Stimulated activated CD8-positive, alpha-beta memory T cell treated with anti-CD3 and anti-CD28 coated beads, Interleukin-2, amount 100 ng/mL, for 48 hours (primary cell): ENCODE measurements at places on chromosomes 4 and X.
A peak's percentile ranks its signal among the peaks of the same experiment; 100 is the strongest.

DNA sequence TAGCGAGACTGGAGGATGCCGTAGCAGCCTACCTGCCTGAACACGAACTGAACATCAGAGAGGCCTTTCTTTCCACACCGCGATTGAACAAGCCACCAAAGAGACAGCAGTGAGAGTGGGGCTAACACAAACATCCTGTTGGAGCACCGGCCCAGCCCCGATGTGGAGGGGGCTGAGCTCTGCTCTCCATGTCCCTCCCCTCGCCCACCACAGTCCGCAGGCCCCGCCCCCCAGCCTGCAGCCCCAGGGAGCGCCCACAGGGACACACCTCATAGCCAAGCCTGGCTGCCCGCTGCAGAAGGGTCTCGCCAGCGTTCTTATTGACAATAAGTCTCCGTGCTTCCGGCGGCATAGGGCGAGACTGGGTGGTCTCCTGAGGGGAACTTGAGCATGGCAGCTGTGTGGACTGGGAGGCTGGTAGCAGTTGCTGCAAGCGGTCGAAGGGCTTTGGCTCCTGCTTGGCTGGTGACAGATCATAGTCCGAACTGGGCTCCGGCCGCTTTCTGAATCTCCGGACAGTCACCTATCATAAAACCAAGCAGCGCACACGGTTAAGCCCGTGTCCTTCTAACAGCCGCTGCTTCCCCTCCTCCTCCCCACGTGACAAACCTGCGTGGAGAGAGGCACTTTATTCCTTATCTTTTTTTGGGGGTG, 35.8 kb downstream of the BCOR start:
- no peak for DNase-seq

DNA sequence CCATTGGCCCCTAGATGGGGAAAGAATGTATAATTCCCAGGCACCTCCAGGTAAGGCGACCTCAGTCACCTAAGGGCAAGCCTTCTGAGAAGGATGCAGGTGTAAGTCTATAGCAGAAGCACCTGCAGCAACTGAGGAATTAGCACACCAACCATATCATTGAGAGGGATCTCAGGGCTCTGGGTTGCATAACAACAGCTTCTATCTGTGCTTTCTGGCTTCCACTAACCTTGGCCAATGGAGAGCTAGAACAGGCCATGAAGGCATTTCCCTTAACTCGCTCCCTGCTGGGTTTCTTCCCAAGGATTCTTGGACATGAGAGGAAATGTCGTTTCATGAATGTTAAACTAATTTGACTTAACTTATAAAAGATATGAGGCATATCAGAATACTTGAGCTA, 177.8 kb upstream of the GK2 start:
- no peak for DNase-seq

DNA sequence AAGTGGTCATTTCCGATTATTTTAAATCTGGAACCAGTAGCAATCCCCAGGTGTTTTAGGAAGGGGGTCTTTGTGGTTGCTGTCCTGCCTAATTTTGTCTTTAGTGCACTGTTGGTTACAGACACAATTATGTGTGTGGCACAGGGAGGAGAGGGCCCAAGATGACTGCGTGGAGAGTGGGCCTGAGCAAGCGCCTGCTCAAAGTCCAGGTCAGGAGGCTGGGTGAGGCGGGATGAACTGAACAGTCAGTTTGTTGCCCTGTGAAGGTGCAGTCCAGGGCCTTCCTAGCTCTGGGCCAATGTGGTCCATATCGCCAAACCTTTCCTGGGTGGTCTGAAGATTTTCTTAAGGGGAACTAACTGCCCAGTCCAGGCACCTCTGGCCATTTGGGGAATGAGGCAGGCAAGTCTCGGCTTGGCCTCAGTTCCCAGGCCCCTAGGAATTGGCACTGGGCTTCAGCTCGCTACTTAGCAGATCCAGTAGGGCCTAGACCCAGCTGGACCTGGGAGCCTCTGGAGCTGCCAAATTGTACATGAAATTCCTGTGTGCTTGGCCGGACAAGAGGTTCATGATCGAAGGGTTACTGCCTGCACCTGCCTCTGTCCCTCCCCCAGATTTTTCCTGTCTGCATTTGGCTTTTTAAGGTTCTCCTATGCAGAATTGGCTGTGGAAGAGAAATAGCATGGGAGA, 47.6 kb downstream of the ANAPC4 start:
- no peak for DNase-seq

GRCh38 chrX:111560801-111561200, 49.4 kb downstream of the SERTM2 start:
- DNase-seq = no peak

DNA sequence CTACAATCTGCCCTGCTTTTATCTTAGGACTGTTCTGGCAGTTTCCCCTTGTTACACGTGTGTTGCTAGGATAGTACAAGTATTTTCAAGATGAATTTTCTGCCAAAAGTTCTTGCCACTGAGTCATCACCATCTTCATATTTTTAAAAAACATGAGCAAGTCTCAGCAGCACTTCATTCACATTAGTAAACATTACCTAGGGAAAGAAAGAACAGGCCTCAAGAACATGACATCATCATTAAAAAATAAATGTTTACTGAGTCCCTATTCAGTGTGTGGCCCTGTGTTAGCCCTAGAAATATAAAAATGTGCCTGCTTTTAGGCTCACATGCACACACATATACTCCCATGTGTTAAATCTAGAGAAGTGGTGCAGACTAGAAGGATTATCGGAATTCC, 18.7 kb upstream of the GPC3 start:
- DNase-seq = no peak

- no peak for DNase-seq
Measured at GRCh38 chr4:38757945-38758600, 24.7 kb downstream of the TLR10 start.

DNA sequence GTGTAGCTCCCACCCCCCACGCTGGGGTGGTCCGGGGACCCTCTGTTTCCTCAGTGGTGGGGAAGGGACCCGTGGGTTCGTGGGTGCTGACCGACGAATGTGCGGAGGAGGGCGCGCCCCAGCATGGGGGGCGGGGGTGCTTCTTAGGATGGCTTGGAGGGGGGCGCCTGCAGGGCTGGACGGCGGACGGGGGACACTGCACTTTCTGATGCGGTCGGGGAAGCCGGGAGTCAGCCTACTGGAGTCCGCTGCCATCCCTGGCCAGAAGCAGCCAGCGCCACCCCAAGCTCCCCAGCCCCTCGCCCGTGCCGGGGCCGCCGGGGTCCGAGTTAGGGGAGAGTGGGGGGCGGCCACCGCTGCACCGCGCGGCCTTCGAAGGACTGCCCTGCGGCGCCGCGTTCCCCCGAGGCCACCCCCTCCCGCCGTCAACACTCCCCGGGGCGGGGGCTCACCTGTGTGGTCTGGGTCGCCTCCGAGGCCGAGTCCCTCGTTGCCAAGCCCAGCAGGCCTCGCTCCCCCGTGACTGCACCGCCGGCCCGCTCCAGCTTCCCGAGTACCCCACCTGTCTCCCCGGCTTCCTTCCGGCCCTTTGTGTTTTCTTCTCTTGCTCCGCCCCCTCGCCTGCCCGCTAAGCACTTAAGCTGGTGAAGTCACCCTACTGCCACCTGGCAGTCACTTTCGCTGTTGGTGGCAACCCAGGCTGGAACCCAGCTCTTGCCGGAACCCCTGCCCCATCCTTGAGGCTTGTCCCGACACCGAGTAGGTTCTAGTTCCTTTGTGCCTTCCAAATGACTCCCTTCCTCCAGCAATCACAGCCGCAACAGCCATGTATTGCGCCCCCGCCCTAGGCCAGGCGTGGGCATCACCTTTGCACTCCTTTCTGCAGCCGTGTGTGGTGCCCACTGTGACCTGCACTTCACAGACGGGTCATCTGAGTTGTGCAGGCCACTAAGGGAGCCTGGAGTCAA, at the start of gene OCIAD2:
Gene OCIAD2 (minus strand): TSS at position 569 of the 968 bp plus-strand sequence. CDS start 2,225 bp downstream, outside the sequence.
- DNase-seq = peak; percentile 72

DNA sequence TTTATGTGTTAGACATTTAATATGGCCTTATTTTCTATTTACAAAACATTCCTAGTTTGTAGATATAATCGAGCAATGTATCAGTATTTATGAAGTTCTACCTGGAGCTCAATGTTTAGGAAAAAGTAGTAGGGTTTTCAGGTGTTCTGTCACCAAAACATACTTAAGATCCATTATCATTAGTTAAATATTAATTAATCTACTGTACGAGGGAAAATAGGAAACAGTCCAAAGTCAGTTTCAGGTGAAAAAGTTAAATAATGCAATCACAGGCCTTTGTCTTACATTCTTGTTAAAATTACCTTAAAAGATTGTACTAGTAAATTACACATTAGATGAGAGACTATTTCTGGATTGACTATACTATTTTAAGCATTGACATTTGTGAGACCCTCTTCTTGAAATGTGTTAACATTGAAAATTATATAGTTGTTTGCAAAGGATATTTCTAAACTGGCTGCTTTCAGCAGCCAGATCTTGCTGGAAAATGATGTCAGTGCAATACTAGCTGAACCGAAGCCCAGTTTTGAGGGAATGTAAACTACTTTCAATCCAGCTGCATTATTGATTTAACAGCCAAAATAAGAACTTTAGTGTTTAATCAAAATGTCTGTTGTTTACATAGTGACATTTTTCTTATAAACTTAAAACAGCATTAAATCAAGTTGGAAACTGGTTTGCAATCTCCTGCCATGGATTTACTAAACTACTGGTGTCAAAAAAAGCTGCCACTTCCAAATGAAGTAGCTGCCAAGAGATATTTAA, 19.3 kb downstream of the GUCY1B1 start:
- no peak for DNase-seq

GRCh38 chrX:148422526-148422925, 77.9 kb upstream of the AFF2 start:
- DNase-seq = no peak

- no peak for DNase-seq
Measured at GRCh38 chr4:158722291-158722916, 792 bp downstream of the PPID start.

GRCh38 chr4:94570558-94570957, 118.8 kb downstream of the PDLIM5 start:
- no peak for DNase-seq

DNA sequence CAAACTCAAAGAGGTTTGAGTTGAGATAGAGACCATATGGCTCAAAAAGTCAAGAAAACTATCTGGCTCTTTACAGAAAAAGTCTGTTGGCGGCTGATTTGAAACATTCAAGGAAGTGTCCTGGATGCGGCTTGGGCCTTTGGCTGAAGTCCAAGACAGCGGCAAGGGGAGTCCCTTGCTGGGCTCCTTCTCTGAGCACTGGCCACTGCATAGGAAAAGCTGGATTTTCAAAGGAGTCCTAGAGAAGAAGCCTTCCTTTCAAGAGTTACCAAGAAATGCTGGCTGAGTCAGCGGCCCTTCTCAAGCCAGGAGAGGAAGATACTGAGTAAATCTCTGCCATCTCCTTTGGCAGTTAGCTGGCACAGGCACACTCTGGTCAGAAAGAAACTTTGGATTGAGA, 12.1 kb downstream of the APLN start:
- DNase-seq = no peak

DNA sequence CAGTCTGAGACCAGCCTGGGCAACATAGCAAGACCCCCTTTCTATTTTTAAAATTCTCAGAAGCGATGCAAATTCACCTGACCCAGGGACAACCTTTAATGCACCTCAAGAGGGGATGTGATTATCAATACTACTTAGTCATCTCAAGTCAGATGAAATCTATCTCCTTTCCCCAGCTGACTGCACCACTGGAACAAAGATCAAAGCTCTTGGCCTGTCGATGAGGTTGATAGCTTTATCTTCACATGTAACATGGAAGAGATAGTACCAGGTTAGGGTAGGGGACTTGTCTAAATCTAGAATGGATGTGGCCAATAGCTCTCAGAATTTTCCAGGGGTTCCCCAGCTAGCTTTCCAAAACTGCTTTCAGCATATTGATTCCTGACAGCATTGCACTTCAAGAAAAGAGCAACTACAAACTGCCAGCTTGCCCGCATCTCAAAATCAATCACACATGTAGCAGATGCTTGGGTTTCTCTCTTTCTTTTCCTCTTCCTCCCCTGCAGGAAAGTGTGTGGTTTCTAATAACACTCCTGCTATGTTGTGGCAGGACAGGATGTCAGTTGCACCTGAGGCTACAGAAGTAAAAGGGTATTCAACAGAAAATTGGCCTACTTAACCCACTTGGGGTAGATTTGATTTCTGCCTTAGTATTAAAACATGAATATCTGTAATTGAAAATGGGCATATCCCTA, 12.2 kb upstream of the TMEM164 start:
- DNase-seq = no peak

DNA sequence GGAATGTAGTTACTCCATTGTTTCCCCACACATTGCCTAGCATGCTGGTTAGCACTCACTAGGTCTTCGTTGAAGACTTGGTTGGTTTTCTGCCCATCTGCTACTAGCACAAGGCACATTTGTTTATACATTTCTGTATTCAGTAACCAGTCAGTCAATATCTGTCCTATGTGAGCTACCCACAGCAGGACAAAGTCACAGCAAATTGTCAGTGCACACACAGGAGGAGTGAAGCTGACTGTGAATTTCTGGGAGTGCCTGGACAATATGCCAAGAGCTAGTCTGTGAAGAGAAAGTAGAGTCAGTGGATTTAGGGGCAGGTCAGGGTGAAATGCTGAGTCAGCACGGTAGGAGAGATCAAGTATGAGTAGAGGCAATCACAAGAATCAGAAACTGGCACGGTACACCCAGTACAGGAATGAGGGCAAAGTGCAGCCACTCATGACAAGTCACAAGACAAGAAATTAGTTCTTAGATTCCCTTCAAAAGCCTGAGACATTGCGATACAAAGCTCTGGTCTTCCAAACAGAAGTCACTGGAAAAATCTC, 1049.8 kb upstream of the POU3F4 start:
- DNase-seq = no peak

GRCh38 chr4:123786163-123786915, 389.7 kb downstream of the SPRY1 start:
- no peak for DNase-seq

GRCh38 chr4:89939546-89939945, 44.9 kb downstream of the MMRN1 start:
- DNase-seq = no peak

DNA sequence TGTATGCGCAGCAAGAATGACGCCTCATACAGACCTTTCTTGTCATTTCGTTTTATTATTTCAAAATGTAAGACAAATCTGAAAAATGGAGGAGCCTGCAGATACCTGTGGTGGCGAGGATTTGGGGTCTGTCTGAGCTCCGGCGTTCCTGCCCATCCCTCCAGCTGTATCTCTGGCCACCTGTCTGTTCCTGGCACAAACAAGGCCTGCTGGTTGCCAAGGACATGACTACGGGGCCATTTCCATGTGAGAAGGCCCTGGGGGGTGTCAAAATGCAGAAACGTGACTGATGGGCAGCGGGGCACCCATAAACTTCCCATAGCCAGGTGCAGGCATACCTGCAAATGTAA, 591 bp upstream of the TSPAN7 start:
- DNase-seq = no peak

- DNase-seq = no peak
Measured at GRCh38 chr4:39435659-39436563, 22.8 kb downstream of the RPL9 start.

DNA sequence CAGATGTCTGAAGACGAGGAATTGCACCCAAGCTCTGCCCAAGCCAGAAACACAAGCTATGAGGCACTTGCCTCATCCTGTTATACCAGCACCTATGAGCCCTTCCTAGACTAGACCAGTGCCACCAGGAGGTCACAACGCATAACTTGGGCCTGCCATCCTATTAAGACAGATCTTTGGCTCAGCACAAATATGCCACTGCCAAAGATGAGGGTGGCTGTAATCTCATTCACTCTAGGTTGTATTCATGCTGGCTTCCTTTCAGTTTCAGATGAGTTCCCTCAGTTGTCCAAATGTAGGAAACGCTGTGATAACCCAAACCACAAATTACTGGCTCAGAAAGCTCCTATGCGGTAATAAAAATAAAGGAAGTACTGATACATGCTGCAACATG, 76.5 kb upstream of the CITED1 start:
- no peak for DNase-seq

GRCh38 chr4:42747971-42748370, 91.1 kb upstream of the ATP8A1 start:
- DNase-seq = no peak

- no peak for DNase-seq
Measured at GRCh38 chrX:70470850-70471289, 26.2 kb downstream of the DLG3 start.
